ENCODE measurements at places on chromosomes 11 and 22.

GRCh38 chr22:37498289-37498909 is 12.2 kb upstream of the MFNG start:
- DNase-seq: no peak

DNA sequence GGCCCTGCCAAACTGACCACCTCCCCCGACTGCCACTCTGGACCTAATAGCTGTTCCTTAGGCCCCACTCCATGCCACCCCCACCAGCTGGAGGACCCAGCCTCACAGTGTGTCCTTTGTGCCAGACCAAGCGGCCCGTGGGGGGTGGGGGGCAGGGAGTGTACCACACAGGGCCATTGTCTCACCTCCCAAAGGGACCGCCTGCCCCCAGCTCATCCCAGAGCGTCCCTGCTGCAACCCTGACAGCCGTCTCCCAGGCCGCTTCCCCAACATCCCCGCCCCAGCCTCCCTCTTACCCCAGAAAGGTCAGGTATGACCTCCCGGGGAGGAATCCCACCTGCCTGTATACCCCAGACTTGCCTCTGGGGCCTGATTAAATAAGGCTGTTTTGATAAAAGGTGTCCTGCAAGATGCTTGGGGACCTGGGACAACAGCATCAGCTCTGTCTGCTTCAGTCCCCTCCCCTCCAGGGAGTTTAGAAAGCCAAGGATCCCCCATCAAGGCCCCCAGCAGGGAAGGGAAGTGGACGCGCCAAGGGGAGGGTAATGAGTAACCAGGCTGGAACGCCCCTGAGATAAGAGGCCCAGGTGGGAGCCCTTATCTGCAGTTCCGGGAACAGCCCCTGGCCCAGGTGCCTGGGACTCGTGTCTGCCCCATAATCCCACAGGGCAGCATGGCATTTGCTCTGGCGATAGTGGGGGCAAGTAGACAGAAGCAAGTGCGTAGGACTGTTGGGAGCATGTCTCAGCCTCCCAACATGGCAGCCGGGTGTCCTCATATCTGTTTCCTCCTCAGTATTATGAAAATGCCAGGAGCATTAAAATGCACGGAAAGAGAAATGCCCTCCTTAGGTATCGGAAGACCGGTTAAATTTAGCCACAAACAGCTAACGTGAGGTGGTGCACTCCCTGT is 9.0 kb downstream of the CDC42EP1 start:
- no peak for DNase-seq

GRCh38 chr11:65066315-65066714 is 8.0 kb upstream of the NAALADL1 start:
- DNase-seq: no peak

GRCh38 chr22:46290121-46290842 is 6.4 kb upstream of the GTSE1 start:
- no peak for DNase-seq

DNA sequence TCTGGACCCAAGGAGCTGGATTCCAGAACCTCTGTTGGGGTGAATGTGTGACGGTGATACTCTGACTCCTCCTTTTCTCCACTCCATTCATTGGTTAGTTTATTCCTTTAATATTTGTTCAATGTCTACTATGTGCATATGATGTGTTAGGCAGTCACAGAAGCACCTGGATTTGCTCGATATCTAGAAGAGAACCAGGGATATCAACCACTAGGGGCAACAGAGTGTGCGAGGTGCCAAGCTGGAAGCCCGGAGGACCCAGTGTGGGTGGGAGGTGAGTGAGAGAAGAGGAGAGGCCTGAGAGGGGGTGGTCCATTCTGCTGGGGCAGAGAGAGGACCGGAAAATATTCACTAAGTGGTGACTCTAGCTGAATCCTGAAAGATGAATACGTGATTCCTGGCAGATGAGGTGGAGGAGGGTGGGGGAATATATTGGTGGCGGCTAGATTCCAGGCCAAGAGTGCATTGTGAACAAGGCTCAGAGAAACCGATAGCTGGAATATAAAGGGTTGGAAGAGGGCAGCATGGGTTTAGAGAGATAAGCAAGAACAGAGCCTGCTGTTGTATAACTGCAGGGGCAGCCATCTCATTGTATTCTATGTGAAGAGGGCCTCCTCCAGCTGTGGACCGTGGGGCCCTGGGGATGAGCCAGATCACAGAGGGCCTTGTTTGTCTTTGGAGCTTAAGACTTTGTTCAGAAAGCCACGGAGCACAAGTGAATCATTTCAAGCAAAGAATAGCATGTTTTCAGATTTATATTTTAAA is 6.9 kb upstream of the TIMP3 start:
- DNase-seq: no peak

- DNase-seq: no peak
Measured at GRCh38 chr11:112339566-112339965, 78.9 kb upstream of the PLET1 start.

DNA sequence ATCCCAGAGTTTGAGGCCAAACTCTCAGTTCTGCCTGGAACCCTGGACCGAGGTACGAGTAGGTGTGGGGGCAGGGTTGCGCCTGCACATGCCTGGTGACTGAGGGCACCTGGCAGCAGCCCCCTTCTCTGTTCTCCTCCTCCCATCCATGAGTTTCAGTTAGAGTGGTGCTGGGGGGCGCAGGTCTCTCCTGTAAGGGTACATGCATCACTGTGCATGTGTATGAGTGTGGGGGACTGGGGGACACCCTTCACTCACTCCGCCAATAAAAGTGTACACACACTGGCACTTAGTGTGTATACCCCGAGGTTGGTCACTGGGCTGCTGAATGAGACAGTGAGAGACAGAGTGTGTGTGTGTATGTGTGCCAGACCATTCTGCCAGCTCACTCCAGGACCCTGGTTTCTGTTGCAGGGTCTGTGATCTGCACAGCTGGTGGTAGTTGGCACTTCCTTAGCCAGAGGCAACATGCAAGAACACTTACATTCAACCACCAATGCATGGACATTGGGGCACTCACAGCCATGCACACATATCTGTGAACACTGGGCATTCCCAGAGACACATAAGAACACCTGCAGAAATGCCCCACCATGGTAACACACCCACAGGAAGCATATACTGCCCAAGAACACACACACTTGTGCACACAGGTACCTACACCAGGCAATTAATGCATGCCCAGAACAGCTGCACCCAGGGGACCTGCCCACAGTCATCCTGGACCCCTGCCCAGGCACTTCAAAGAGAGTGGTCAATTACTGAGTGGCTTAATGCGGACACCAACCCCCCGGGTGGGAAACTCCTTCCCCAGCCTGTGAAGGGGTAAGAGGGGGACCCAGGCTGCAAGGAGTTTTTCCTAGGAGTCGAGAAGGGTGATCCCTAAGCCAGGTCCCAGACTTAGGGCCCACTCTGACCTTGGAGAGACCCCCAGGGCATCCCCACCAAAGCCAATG is 1.2 kb upstream of the NRXN2 start:
- DNase-seq: no peak
